ENCODE measurements at places on chromosomes 2 and 18.

DNA sequence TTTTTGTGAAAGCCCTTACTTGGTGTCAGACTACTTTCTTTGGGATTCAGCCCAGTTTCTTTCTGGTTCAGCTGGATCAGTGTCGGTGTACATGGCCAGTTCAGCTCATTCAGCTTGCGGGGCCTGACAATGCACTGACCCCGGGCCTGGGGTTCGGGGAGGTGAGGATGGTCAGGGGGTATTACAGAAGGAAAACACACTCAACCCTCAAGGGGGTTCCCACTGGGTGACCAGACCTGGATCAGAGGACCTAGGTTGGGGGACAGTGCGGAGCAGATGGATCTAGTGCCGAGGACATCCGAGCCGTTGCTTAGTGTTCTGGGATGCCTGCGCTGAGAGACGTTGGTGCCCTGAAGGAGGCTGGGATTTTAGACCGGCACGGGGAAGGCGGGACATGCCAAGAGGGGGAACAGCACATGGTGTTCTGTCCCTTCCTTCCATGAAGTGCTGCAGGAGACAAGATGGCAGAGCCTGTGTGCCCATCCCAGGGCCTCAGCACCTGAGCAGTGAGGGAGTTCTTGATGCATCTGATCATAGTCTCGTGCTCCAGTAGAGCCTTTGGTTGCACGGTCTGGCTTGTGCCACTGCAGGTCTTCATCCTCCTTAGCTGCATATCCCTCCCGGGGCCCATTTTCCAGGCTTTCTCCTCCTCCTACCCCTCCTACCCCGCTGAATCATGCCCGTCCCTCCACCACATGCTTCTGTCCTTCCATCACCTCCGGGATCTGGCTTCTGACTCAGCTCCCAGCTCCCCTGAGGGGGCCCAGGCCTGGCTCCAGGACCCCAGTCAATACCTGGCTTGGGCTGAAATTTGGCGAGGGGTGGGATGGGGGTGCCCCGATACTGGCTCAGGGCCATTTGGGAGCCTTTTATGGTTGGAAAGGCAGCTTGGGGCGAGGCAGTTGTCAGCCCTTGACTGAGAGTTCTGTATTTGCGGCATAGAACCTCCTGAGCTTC, 18.0 kb downstream of the SPEG start:
- peak; percentile 90 for DNase-seq

DNA sequence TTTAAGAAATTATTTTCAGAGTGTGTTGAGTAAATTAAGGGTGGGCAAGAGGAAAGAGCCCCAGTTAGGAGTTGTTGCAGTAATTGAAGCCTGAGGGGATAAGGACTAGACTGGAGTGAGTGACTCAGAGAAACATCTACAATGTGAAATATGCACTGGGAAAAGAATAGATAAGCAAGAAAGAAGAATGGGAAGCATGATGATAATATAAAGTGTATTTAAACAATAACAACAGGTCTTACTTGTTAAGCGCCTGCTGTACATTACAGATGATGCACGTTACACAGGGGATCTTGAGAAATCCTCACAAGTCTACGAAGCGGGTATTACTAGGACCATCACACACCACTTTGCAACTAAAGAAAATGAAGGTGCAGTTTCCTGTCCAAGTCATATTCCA, 73.6 kb upstream of the STK17B start:
- DNase-seq: no peak

- no peak for DNase-seq
Observed at GRCh38 chr2:148909114-148909513, 34.1 kb downstream of the KIF5C start.

GRCh38 chr2:144237830-144238627, 281.9 kb downstream of the ZEB2 start:
- no peak for DNase-seq

DNA sequence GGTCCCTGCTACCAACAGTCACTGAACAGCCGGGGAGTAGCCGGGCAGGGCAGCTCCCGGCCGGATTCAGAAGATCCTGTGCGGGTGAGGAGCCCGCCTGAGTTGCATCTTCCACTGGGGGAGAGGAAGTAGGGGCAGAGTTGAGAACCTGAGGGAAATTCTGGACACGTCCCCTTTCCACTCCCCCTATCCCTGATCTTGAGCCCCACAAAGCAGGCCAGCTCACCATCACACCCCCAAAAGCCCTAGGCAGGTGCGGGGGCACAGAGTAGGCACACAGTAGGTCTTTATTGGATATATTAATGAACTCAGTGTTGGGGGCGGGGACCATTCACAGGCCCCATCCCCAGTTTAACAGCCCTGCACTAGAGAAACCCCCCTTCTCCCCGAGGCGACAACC, 81.9 kb upstream of the UXS1 start:
- DNase-seq: no peak

DNA sequence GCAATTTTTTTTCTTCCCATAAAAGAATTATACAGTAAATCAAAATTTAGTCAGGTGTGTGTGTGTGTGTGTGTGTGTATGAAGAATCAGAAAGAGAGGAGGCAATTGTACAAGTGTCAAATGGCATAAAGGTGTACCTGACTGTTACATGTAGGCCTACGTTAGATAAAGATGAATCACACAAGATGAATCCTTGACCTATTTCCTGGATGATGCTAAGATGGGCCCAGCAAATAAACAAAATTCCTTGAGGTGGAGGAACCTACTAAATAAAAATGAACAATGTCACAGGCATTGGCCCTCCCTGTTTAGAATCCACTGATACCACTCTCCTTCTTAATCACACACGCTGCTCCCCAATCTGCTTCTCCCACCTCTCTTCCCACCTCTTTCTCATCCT, 79.7 kb upstream of the LRATD1 start:
- no peak for DNase-seq

DNA sequence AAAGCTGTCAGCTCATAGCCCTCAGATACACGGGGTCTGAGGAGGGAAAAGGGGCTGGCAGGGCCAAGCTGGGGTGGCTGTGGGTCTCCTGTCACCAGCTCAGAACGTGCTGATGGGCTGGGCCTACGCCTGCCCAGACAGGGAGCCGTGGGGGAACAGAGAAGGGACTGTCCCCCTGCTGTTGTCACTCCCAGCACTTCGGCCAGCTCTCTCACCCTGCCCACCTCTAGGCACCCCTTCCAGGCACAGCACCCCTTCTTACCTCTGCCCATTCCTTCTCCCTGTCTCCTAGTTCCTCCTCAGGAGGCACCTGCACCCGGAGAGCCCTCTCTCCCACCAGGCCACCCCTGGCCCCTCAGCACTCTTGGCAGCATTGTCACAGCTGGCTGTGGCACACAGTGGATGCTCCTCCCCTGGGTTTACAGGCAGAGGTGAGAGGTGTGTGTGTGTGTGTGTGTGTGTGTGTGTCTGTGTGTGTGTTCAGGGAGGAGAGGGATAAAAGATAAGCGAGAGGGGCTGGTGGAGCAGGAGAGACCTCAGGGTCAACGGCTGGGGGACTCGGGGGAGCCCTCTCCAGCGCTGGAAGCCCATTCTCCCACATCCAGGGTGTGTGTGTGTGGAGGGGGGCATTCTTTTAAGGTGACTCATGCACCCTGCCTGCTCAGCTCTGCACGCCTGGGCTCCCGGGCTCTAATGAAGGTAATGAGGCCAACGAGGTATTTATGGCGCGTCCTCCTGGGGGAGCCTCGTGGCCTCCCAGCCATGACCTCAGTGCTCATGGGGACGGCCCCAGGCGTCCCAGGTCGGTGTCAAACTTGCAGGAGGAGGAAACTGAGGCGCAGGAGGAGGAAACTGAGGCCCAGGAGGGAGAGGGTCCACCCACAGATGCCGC, 66.1 kb upstream of the SMAD7 start:
- peak; percentile 31 for DNase-seq

DNA sequence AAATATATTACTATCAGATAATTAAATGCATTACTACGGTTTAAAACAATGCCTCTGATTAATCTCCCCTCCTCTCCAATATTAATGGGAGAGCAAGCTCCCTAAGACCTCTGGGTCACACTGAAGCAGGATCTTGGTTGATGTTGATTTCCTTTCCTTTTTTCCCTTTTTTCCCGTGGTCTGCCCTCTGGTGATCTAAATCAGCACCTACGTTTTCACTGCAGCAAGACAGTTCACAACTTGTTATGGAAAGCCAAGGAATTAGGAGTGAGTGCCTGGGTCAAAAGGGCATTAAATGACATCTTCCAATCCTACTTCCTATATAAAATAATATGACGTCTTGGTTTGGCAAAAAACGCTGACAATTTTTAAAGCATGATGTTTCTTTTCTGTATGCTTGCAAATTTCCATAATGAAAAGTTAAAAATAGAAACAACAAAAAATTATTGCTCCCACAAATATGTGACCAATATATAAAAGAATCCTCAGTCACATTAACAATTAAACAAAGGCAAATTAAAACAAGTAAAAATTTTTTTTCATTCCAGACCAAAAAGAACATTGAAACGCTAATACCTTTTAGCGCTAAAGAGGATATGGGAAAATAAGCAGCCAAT, 7.9 kb upstream of the CFAP36 start:
- DNase-seq: no peak
